Astrocyte of the cerebellum (primary cell): ENCODE measurements at places on chromosomes 5 and 9.
A peak's percentile ranks its signal among the peaks of the same experiment; 100 is the strongest.

- no peak for DNase-seq
Observed at GRCh38 chr9:82489201-82489821, 500.7 kb downstream of the SPATA31D1 start.

DNA sequence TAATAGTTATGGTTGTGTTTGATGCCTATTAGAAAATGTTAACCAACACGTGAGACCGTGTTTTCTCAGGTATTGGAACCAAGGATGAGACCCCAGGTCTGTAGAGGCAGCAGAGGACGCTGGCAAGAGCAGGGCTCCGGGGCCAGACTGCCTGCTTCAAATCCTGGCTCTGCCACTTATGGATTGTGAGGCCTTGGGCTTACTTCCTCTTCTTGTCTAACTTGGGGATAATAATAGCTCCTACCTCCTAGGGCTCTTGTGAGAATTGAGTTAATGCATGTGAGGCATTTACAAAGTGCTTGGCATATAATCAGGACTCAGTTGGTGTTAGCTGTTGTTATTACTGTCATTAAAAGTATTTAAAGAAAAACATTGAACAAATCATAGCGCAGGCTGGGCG, 85.5 kb upstream of the PITX1 start:
- DNase-seq, result no peak

DNA sequence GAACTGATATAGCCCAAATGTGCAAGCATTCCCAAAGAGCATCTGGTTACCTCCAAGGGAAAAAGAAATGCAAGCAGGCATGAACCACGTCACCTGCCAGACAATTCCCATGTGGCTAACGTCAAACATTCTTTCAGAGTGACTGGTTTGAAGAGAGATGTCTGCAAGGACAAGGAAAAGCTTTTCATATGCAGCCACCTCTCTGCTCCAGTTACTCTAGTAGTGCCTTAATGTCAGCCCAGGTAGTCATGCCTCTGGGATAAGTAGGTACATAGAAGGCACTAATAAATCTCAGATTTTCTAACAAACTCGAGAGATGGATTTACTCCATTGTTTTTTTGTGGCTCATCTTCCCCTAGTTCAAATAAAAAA, 96.8 kb upstream of the IFNK start:
- DNase-seq, result no peak

GRCh38 chr5:126967808-126968466, 62.4 kb downstream of the MARCHF3 start:
- peak; percentile 24 for DNase-seq

DNA sequence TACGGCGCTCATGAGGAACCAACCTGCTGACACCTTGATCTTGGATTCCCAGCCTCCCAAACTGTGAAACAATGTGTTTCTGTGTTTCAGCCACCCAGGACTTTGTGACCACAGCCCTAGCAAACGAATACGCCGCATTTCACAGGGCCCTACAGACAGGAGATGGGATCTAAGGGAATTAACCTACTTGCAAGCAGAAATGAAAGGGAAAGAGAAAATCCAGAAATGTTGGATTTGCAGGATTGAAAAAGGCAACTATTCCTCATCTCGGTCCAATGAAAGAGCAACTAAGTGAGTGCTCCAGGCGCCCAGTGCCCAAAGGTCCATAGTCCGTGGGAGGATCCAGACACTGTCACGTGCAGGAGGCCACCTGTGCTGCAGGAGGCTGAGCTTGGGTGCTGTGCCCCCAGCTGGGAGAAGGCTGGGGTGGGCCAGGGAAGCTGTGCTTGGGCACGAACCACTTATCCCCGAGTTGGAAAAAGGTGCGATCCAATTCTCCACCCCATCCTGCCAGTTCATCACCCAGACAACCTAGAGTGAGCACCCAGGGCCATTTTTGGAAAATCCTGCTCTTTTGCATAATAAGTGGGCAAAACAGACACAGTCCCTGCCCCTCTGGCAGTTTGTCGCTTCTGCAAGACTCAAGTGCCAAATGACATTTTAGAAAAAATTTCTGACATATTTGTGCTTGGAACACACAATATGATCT, 177.9 kb downstream of the C9orf50 start:
- DNase-seq, result no peak

- DNase-seq, result no peak
Observed at GRCh38 chr9:132494857-132495256, 84.8 kb downstream of the CFAP77 start.

DNA sequence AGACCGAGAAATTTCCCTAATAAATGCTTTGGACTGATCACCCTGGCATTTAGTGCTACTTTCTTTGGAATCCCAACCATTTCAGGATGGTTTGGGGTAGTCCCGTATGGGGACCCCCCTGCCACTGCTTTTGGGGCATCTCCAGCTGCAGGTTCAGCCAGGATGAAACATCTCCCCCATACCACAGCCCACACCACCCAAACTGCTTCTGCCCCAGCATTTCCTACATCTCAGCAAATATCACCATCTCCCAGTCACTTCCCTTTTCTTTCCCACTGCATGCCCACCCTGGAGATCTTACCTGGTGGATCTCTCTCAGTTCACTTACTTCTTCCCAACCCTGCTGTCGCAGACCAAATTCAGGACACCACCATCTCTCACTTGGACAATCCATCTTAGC, 4.8 kb upstream of the P4HA2 start:
- DNase-seq, result no peak

DNA sequence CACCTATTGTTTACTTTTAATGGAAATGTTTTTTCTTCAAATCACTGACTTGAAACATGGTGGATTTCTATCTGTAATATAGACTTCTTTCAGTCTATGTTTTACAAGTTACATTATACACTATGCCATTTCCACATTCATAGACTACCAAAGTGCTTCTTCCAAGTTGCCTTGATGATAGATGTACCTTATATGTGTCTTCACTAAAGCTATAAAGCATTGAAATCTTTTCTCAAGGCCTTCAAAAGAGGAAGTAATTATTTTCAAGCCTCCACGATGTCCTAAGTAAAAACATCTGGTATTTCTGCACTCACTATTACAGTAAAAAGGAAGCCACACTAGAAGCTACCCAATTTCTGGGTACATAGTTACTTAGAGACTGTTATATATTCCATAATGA, 113.3 kb downstream of the FGF10 start:
- DNase-seq, result no peak

GRCh38 chr5:97628031-97628430, 445.0 kb upstream of the RIOK2 start:
- no peak for DNase-seq

GRCh38 chr9:76691517-76692313, 72.5 kb upstream of the PCA3 start:
- DNase-seq, result no peak

GRCh38 chr9:121893786-121894185, 199.3 kb downstream of the TTLL11 start:
- DNase-seq, result no peak

DNA sequence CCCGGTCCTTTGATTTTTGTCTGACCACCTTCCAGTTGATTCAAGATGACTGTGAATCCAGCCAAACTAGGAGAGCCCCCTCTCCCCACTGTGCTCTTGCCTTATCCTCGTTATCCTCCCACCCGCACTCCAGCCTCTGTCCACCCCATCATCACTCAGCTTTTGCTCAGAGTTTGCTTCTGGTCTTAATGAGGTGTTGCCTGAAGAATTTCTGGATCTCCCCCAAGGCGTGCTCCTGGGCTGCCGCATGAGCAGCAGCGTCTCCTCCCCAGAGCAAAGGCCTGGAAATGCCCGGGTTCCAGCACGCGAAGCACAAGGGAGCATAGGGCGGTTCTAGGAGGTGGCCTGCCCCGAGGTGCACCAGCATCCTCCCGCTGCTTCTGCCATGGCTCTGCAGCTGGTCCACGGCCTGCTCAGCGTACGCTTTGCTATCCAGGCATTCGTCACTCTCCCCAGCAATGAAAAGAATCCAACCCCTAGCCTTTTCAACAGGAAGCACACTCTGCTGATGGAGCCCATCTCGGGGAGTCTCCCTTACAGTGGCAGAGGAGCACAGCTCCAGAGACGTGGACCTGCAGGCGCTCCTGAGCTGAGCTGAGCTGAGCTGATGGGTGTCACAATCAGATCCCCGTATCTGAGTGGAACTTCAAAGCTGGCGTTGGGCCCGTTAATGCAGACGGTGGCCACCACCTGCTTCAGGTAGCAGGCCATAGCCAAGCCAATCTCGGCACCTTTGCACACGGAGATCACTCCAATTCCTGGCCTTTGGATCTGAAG, 50.7 kb downstream of the BAAT start:
- no peak for DNase-seq

GRCh38 chr9:85516455-85516854, 225.3 kb downstream of the AGTPBP1 start:
- DNase-seq, result no peak

GRCh38 chr9:32398207-32398606, 13.8 kb downstream of the ACO1 start:
- no peak for DNase-seq

DNA sequence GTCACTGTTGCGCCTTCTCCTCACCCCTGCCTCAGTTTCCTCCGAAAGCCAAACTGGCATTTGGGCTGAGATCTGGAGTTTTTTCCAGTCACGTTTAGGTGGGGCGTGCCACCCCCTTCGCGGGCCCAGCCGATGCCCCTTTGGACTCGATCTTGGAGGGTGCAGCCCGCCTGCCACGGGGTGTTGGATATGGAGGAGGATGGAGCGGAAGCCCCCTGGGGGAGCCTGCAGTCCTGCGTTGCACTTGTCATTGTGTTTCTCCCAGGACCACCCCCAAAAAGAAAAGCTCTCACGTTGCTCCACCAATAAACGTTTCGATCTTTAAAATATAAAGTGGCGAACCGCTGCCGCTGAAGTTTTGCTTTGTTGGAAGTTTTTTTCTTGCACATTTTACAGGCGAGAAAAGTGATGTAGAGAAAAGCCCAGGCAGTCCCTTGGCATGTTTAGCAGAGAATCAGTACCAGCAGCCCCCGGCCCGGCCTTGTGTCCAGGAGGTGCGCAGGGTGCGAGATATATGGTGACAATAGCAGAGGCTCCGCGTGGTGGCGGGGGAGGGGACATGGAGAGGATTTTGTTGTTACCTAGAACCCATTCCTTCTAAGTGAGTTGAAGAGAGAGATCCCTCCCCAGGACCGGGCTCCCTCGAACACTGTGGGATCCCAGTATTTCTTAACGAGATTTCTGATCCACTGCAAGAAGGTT, 681 bp downstream of the F2R start:
- DNase-seq, result no peak

DNA sequence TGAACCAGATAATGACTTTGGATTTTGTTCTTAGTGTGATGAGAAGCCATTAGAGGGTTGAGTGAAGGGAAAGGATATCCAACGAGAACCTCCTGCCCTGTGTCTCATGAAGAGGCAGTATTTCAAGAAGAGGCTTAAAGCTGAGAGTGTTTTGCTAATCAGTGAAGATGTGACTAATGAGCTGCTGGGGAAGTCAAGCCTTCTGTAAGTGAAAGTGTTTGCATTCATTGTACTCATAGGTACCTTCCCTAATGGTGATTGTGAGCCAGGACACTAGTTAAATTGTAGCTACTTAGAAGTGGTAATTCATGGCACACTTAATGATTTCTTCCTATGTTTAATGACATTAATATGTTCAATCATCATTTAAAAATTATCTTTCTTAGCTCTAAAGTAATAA, 23.7 kb downstream of the PIP5K1B start:
- DNase-seq, result no peak

GRCh38 chr9:121812159-121812735, 160.8 kb downstream of the DAB2IP start:
- DNase-seq, result no peak

GRCh38 chr5:84384604-84385575, at the start of gene EDIL3:
Gene EDIL3, minus strand, starts transcription at chr5:84384880. Its CDS starts 506 bp downstream, at chr5:84384374.
- DNase-seq, result no peak

- no peak for DNase-seq
Observed at GRCh38 chr9:1907465-1907864, 107.7 kb upstream of the SMARCA2 start.

DNA sequence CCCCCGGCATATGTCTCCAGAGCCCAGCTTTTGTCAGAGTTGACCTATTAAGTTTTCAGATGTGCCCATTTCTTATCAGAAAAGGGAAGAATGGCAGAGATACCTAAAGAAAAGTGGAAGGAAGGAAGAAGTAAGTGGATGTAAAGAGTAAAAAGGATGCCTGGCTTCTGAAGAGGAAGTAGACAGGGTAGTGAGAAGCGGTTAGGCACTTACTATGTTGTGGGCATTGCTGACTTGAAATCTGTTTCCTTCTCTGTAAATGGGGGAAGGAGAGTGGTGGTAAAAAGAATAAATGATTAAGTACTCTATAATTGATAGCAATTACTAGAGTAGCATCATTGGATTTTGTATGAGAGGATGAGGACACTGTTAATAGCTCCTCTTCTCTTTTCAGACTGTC, 9.9 kb downstream of the ANP32B start:
- DNase-seq, result no peak

GRCh38 chr5:128036950-128037349, 46.6 kb upstream of the SLC12A2 start:
- no peak for DNase-seq

DNA sequence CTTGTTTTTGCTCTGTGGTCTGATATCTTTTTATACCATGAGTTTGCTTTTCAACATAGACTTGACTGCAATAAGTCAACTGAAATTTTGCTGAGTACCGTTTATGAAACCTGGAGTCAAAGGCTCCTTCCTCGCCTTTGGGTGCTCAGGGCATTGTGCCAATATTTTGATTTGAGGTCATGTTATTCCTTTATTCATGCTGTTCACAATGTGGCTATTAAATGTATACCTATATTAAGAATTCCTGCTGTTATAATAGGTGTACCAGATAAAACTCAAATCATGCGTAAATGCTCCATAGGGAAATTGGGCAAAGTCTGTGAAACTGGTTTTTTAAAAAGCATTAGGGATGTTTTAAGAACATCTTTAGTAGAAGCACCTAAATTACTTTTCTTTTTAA, 334.0 kb upstream of the NUDT12 start:
- no peak for DNase-seq

GRCh38 chr5:172556971-172557461, 84.0 kb upstream of the NEURL1B start:
- no peak for DNase-seq

DNA sequence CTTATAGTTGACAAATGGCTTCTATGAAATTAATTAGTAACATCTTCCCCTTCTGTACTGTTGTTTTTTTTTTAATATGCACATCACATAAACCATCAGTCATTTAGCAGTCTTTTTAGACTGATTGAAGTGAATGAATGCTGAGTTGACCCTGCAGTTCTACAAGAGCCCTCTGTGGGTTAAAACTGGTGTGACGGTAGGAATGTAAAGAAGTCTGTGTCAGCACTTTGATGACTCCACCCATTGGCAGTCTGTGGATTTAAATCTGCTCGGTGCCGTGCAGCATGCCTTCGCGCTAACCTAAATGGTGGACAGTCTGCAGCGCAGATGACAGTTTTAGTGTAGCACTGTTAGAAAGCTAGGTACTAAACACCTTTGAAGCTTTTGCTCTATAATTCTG, 3.1 kb downstream of the GTF3C4 start:
- DNase-seq, result peak; percentile 12

- DNase-seq, result no peak
Observed at GRCh38 chr5:68110264-68110663, 105.3 kb upstream of the PIK3R1 start.

- no peak for DNase-seq
Observed at GRCh38 chr9:129278391-129279237, 100.6 kb upstream of the IER5L start.

- no peak for DNase-seq
Observed at GRCh38 chr5:32323741-32324140, 11.0 kb upstream of the MTMR12 start.
